Smooth muscle cell of the brain vasculature (primary cell): ENCODE measurements at places on chromosomes 6 and 20.

DNA sequence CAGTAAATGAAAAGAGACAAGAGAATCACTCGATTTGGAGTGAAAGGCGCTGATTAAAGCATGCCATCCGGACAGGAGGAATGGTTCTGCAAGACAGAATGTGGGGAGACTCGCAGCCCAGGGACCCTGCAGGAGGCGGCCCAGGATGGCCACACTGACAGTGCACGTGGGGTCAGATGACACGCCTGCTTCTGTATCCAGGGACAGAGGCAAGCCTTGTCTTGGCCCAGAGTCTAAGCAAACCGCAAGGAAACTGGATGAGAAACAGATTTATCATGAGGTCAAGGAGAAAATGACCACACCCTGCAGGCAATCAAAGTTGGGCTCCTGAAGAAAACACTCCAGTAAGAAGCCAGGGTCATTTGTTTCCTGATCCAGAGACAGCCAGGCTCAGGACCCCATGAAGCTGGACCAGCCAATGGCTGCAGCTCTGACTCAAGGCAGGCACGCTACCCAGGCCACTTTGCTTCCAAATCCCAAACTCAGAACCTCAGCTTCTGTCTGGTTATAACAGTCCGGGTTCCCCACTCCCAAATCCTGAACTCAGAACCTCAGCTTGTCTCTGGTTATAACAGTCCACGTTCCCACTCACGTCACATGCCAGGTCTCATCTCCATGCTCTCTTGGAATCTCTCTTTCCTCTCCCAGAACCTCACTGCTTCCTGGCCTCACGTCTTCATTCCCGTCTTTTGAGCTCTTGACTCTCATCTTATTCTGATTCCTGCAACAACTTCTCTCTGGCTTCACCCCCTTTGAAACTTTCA is 144.9 kb upstream of the THBS2 start:
- no peak for DNase-seq

DNA sequence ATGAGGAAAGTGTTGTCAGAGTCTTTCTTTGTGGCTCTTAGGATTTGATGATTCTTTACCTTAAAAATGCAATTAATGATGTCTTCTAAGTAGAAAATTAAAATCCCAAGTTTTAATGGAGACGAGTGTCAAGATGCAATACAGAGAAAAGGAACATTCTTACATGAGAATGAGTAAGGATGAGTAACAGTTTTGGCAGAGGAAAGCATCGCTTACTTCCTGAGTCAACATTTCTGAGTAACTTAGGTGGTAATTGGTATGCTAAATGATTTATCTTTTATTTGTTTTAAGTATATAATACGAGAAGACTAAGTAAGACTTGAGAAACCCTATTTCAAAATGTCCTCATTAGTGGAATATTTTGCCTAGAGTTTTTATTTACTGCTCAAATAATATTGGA is 101.3 kb downstream of the RTN4IP1 start:
- DNase-seq = no peak

- DNase-seq = no peak
Measured at GRCh38 chr20:62460678-62461077, 15.1 kb downstream of the GATA5 start.

DNA sequence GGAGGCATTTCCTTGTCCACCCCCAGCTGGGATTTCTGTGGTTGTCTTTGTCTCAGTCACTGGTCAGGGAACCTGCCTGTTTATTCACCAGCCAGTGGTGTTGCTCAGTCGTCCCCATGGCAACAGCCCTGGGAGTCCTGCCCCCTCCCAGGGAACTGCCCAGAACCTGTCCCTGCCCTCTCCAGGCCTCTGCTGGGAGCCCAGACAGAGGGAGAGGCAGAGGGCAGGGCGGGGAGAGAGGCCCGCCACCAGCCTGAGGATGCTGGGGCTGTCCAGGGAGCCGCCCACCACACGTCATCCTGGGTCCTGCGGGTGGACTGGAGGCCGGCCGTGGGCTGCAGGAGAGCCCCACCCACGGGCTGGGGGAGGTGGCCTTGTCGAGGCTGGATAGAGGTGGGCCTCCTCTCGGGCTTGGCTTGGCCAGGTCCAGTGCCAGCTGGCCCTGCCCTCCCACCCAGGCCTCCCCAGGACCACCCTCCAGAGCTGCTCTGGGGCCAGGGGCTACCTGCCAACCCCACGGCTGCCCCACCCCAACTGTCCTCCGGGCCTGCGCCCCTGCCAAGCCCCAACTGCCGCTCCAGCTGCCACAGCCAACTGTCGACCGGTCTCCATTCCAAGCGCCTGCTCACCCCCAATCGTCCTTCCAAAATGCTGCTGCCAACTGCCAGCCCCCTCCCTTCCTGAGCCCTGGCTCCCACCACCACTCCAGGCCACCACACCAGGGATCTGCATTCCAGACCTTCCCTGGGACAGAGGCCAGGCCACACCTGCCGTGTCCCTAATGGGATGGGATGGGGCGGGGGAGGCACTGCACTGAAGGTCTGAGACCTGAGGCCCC is 4.2 kb upstream of the ZBTB46 start:
- peak; percentile 92 for DNase-seq

GRCh38 chr6:125738276-125738675 is 11.2 kb upstream of the HEY2 start:
- no peak for DNase-seq

DNA sequence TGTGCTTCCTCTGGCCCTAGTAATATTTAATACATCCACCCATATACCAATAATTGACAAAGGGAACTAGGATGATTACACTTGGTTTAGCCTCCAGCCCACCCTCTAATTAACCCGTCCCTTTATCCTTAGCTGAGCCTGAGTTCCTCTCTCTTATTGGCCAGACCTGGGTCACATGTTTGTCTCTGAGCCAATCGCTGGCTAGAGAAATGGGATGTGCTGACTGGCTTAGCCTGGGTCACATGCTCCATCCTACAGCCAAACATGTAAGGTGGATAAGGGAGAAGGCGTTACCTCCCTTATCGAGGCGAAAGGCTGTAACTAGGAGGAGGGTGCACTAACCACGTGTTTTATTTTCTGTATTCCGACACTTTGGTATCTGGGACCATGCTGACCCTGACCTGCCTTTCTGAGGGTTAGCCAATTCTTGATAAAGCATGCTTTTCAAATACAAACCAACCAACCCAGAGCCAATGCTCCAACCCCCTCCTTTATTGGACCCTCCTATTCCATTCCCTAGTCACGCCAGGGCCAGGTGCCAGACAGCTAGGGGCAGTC is 262.7 kb downstream of the PREX1 start:
- DNase-seq = no peak

- no peak for DNase-seq
Measured at GRCh38 chr20:8305449-8305978, 173.4 kb downstream of the PLCB1 start.

GRCh38 chr6:134245041-134245440 is 72.9 kb downstream of the SGK1 start:
- no peak for DNase-seq

- DNase-seq = peak; percentile 77
Measured at GRCh38 chr6:108945681-108946159, 97.5 kb downstream of the ARMC2 start.

DNA sequence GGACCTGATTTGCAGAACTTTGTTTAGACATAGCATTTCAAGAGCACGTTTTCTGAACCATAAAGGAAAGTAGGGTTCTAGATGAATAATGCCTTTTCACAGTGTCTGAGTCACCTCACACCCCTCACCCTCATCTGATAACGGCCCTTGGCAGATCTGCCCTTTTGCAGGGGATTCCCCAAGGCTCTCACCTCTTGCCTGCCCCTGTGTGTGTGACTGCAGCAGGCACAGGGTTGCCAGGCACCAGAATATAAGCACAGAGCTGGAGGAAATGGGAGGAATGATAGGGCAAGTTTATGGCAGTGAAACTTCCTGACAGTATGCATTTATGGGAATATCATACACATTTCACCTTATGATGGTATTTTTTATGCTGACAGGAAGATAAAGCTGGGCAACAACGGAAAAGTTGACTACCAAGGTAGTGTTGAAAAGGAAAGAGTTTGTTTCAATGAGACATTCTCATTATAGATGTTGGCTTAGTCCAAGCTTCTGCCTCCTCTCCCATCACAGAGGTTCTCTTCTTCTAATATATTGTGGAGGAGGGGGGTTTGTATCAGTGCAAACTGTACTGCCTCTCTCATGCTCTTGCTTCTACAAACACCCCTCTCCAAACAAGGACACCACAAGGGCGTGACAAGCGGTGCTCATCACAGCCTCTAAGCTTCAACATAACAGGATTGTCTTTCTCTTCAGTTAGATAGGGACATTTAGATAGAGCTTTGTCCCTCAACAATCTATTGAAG is 101.5 kb upstream of the BACH2 start:
- DNase-seq = no peak

- peak; percentile 65 for DNase-seq
Measured at GRCh38 chr6:16319813-16320532, 81.6 kb downstream of the GMPR start.

- no peak for DNase-seq
Measured at GRCh38 chr6:135075018-135075417, 20.4 kb upstream of the HBS1L start.

GRCh38 chr6:157268396-157268795 is 54.9 kb downstream of the TMEM242 start:
- no peak for DNase-seq

DNA sequence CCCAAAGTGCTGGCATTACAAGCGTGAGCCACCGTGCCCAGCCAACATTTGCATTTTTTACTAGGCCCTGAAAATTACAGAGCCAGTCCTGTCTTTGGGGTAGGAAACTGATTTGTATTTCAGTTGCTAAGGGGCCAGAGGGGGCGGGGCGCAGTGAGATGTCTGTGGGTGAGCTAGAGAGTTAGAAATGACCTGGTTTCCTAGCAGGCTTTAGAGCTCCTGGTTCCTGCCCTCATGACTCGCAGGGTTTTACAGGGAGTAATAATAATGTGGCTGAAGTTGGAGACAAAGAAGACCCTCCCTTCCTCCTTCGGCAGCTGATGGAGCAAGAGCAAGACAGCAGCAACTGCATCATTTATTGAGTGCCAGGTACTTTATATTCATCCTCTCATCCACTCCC is 131.5 kb downstream of the TFAP2C start:
- DNase-seq = no peak

GRCh38 chr20:35826397-35826998 is 54.7 kb downstream of the PHF20 start:
- no peak for DNase-seq

DNA sequence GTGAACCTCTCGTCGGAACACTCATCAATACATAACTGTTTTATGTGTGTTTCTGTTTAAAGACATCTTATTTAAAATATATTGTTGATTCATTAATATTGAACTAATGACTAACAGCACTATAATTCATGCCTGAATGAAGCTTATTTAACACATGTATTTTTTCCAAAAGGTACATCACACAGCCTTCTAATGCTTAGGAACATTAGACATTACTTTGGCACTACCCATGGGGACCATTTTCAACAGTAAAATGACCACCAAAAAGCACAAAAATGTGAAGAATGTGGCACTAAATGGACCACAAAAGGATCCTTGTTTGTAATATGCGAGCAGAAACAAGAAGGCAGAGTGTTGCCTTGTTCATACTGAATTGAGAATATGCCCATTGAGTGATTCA is 109.2 kb downstream of the CEP57L1 start:
- DNase-seq = no peak

- no peak for DNase-seq
Measured at GRCh38 chr20:11221046-11221445, 547.2 kb upstream of the JAG1 start.

DNA sequence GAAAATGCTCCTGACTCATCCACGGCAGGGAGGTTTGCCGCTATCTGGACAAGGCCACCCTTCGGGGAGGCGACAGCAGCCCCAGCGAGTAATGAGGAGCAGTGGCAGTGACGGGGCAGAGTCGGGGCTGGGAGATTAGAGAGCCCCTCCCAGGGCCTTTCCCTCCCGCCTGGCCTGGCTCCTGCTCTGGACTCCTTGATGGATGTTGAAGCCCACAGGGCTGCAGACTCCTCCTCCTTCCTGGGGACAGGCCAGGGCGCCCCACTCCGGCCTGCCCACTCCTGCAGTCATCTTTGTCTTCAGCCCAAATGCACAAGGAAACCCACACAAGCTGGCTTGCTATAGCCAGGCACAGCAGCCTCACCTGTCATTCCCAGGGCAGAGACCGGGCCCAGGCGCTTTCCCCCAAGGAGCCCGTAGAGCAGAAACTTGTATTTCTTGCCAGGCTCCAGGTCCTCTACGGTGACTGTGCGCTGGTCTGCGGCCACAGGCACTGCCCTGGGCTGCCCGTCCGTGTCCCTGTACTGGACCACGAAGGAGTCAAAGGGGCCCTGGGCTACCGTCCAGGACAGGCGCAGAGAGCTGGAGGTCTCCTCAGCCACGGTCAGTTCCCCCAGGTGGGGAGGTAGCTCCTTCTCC is 7.7 kb downstream of the CYP21A2 start:
- no peak for DNase-seq

DNA sequence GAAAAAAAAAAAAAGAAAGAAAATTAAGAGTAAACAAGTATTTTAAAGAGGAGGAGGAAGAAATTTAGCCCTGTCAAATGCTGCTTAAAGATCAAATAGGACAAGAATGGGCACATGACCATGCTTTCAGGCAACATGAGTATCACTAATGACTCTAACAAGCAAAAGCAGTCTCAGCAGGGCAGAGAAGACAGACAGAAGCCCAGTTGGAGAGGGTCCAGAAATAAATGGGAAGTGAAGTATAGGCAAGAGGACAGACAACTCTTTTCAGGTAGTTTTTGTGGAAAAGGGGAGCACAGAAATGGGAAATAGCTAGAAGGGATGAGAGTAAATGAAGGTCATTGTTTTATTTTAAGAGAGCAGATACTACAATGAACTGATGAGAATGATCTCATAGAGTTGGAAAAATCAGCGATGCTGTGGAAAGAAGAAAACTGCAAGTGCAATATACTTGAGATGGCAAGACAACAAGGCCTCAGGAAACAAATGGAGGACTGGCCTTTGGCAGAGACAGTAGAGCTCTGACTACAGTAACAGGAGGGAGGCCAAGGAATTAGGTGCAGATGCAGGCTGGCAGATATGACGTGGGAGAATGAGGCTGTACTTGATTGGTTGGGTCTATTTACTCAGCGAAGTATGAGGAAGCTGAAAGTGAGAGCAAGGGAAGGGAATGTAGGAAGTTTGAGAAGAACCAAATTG is 40.3 kb downstream of the KIF6 start:
- no peak for DNase-seq

DNA sequence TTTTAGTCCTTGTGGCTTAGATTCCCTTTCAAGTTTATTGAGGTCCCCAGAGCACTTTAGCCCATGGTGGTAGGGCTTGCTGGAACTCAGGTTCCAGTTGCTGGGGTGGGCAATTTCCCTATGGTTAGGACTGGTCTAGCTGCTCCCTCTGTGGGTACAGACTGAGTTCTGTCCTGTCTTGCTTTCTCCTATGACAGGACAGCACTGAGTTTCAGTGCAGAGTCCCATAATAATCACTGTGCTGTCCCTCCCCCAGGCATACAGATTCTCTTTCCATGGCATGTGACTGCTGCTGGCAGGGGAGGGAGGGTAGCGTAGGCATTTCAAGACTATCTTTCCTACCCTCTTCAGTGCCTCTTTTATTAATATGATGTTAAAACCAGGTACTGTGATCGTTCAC is 17.1 kb upstream of the ERVFRD-1 start:
- DNase-seq = no peak

GRCh38 chr6:106744781-106745180 is 115.4 kb downstream of the QRSL1 start:
- DNase-seq = no peak

- no peak for DNase-seq
Measured at GRCh38 chr20:41038878-41039404, 10.3 kb downstream of the TOP1 start.

- DNase-seq = no peak
Measured at GRCh38 chr20:42744756-42745465, 444.8 kb downstream of the PTPRT start.
